Stimulated activated CD8-positive, alpha-beta memory T cell treated with anti-CD3 and anti-CD28 coated beads, Interleukin-7, amount 100 ng/mL, for 1 hour (primary cell): ENCODE measurements at places on chromosomes 2 and 18.

- no peak for DNase-seq
These were observed 74.9 kb upstream of the TFCP2L1 start for GRCh38 chr2:121359716-121360565.

GRCh38 chr2:119257198-119257597 is 33.6 kb downstream of the STEAP3 start:
- DNase-seq: no peak

DNA sequence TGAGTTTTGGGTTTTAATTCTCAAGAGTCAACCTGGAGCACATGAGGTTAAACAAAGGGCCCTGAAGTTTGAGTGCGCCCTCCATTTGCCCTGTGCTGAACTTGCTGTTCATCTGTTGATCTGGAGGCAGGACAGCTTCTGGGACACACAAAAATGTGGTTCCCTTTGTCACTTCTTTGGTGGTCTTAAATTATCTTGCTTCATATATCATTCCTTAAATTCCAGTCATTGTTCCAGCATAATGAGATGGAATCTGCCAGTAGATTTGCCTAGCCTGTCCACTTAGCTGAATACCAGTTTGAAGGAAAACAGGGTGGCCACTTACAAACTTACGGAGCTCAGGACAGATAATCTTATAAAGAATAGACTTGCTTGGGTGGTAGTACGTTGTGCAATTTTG is 916 bp downstream of the CETN1 start:
- no peak for DNase-seq

GRCh38 chr2:128421861-128422311 is 103.2 kb upstream of the HS6ST1 start:
- no peak for DNase-seq

GRCh38 chr18:48278081-48278480 is 131.1 kb downstream of the ZBTB7C start:
- DNase-seq: no peak

- no peak for DNase-seq
These were observed 150.2 kb upstream of the NFATC1 start for GRCh38 chr18:79245517-79246001.

GRCh38 chr2:239438995-239439753 is 38.4 kb upstream of the HDAC4 start:
- no peak for DNase-seq

DNA sequence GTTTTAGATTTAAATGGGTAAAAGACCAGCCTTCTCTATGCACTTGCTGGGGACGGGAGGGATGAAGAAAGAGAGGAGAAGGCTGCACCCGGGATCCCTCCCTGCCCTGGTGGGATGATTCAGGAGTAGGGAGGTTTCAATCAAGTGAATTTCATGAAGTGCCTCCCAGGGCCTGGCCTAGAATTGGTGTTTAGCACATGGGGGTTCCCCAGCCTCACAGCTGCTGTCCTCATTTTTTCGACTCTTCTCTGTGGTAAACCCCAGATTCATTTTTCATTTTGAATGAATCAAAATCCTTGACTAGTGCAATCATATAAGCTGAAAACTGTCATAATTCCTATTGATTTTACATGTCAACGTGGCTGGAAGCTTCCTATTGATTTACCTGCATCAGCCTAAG is 81.1 kb downstream of the LPIN1 start:
- no peak for DNase-seq

GRCh38 chr18:12580630-12581342 is 77.1 kb downstream of the SPIRE1 start:
- DNase-seq: no peak

- no peak for DNase-seq
These were observed 7.4 kb downstream of the RHOB start for GRCh38 chr2:20454036-20454981.

GRCh38 chr2:30527411-30527810 is 80.4 kb downstream of the LCLAT1 start:
- no peak for DNase-seq

- DNase-seq: no peak
These were observed 108.4 kb upstream of the CDC42EP3 start for GRCh38 chr2:37779611-37780386.

DNA sequence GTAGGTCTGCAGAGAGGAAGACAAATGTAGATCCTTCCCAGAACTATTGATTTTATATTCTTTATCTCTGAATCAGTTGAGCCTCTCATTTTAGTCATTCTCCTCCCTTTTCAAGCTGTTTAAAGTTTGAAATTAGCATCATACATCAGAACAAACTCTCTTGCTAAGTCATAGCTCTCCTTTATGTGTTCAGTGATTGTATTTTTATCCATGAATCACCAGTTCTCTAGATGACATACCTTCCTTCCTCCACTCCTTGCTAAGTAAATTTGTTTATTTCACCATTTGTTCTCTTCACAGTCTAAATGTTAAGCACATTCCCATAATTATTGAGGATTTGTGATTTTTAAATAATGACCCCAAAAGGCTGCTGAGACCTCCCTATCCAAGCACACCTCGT is 63.5 kb upstream of the RAPGEF4 start:
- no peak for DNase-seq

DNA sequence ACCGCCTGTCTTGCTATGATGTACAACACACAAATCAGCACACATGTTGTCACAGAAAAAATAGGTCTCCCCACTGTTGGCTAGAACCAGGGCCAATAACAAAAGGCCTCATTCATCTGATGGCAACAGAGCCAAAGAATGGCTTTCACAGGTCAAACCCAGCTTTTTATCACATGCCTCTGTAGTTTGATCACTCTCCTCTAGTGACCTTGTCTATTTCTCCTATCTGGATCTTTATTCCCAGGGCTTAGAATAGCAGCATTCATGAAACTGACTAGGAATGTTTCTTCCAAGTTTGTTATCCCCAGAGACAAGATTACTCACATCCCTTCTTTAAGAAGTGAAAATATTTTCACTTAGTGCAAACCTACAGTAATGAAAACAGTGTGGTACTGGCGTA is 285.8 kb upstream of the GYPC start:
- DNase-seq: no peak

DNA sequence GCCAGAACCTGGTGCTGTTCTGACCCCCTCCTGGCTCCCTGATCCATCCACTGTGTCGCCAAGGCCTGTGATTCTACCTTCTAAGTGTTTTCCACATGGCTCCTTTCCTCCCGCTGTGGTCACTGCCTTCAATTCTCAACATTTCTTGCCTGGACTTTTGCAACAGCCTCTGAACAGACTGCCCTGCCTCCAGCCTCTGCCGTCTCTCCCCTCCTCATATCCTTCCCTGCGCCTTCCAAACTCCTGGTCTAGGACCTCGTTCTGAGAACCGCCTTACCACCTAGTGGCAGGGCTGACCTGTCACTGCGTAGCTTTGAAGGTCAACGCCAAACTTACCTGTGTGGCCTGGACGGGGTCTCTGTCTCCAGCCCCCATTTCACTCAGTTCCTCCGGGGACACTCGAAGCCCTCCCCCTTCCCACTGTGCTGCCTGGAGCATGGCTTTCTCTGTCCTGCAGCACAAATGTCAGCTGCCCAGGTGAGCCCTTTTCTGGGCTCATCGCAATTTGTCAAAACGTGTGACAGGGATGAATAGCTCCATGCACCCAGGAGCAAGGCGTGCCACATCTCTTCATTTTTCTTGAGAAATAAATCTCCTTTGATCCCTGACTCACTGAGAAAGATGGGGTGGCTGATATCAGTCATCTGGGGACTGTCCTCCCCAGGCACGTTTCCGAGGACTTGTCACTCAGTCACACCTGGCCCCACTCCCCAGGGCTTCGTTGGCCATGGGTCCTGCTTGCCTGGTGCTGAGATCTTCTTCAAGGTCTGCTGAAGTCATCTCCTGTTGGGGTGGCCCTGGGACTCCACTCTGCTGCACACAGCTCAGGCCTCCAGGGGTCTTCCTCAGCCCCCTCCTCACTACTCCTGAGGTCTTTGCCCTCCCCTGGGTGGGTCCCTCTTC is 46.7 kb downstream of the LDLRAD4 start:
- DNase-seq: no peak

DNA sequence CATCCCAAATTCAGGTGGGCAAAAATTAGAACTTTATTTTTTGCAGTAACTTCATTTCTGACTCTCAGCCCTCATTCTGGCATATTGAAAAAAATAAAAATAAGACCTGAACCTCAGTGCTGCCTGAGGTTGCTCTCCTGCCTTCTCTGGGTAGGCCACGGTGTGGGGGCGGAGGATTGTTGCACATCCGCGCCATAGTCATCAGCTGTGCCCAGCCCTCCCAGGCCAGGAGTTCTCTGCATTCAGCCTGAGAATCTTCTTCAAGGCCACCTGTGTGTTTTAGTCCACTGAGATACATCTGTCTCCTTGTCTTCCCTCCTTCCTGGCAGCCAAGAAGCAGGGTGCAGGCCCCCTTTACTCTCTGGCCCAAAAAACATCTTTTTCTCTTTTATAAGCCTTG is 94.7 kb downstream of the ARMC9 start:
- DNase-seq: no peak

DNA sequence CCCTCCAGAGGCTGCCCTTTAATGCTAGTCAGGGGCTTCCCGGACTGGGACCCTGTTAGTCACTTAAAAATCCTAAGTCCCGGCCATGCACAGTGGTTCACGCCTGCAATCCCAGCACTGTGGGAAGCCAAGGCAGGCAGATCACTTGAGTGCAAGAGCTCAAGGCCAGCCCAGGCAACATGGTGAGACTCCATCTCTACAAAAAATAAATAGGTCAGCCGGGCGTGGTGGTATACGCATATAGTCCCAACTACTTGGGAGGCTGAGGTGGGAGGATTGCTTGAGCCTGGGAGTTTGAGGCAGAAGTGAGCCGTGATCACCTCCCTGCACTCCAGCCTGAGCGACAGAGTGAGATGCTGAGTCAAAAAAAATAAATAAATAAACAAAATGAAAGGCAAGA is 17.2 kb upstream of the KCNG2 start:
- no peak for DNase-seq

- DNase-seq: no peak
These were observed 108.0 kb downstream of the CDH19 start for GRCh38 chr18:66495844-66496243.

DNA sequence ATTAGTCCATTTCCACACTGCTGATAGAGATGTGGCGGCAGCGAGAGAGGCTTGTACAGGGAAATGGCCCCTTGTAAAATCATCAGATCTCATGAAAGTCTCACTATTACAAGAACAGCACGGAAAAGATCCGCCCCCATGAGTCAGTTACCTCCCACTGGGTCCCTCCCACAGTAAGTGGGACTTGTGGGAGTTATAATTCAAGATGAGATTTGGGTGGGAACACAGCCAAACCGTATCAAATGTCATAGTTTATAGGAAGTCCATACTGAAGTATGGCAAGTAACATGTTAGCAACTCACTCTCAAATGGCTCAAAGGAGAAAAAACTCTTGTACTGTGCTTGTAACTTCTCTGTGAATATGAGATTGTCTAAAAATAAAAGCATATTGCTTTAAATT is 56.1 kb downstream of the FARP2 start:
- no peak for DNase-seq

DNA sequence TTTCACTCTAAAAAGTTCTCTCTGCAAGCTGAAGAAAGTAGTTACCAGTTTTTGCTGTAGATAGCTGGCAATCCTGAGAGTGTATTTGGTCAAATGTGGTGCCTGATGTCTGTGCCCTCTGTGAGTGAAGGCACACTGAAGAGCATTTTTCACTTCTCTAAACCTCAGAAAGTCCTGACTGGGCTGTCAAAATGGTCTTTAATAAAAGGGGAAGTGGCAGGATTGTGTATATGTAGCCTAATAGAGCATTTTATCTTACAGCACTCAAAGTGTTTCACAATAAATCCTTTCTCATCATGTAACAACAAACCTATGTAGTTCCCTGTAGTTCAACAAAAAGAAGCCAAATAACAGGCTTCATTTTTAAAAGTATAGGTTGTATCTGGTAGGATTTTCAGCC is 1552.3 kb upstream of the SLC39A10 start:
- DNase-seq: no peak

DNA sequence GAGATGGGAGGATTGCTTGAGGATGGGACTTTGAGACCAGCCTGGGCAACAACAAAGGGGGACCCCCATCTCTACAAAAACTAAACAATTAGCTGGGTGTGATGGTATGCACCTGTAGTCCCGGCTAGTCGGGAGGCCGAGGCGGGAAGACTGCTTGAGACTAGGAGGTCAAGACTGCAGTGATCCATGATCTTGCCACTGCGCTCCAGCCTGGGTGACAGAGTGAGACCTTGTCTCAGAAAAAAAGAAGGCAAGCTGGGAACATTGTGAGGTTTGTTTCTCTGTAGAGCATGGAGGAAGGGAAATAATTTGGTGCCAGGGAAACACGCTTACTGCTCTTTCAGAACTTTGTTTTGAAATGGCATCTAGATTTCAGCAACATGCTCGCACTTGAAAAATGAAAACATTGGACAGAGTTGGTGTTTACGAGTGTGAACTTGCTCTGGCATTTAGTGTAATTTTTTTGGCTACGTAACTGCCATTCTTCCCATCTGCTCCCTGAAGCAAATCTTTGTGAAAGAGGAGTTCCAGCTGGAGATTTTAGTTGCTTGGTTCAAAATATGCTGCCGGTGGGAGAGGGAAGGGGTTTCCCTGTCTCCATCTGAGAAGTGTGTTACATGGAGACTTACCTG is 125.6 kb upstream of the DLX2 start:
- no peak for DNase-seq

- DNase-seq: no peak
These were observed 1.5 kb downstream of the MALL start for GRCh38 chr2:110113961-110114591.

DNA sequence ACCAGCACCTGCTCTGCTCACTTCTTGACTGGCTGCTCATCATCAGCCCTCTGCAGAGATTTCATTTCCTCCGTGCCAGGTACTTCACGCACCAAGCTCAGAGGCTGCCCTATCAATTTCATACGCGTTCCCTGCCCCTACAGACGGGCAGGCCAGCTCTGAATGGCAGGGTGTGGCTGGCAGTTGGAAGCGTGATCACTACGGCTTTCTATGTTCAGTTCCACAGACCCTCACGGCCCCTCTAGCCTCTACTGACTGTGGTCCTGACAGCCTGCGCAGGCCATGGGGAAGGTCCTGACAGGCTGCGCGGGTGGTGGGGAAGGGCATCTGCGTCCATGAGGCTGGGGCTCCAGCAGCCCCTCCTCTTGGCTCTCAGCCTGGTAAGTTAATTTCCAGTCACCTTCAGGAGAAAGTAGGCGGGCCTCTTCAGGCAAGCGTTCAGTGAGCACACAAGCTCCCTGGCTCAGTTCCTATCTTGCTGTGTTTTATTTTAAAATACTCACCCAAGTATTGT is 154.8 kb downstream of the ZNF236 start:
- no peak for DNase-seq

DNA sequence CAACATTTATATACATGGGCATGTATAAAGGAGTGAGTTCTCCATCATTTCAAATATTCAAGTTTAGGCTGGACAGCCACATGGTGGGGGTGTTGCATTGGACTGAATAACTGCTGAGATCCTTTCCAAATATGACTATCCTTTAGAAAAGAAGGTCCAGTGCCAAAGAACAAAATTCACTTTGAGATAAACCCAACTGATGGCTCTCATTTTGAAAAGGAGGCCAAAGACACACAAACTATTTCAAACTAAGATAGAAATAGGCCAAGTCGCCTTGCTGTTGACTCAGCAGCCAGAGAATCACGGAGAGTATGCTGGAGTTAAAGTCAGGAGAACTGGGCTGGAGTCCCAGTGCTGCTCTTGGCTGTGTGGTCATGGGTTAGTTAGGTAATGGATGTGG is 204.5 kb upstream of the LRATD1 start:
- no peak for DNase-seq
